Stimulated activated naive CD8-positive, alpha-beta T cell treated with anti-CD3 and anti-CD28 coated beads, Interleukin-15, amount 100 ng/mL, for 72 hours (primary cell): ENCODE measurements at places on chromosomes 3 and 15.

GRCh38 chr3:59368900-59369675 is 319.3 kb upstream of the CFAP20DC start:
- DNase-seq = no peak

DNA sequence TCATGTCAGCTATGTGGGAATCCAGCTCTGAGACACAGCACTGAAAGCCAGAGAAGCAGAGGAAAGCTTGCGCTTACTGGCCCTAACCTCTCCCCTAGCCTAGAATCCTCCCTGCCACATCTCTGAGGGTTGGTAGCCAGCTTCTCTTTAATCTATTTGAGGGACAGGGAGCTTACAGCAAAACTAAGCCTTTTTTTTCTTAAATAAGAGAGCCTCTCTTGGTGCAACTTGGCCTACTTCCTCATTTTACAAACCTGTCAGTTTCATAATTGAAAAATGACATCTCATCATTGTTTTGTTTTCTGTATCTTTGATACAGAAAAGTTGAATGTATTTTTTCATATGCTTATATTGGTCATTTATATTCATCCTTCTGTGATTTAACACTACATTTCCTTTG is 193.9 kb downstream of the ZNF621 start:
- DNase-seq = no peak

GRCh38 chr15:74789171-74789631 is 7.3 kb downstream of the CSK start:
- DNase-seq = peak; percentile 39

- no peak for DNase-seq
Measured at GRCh38 chr3:56121716-56122115, 346.6 kb downstream of the ERC2 start.

GRCh38 chr15:96693990-96694517 is 363.6 kb downstream of the NR2F2 start:
- no peak for DNase-seq

DNA sequence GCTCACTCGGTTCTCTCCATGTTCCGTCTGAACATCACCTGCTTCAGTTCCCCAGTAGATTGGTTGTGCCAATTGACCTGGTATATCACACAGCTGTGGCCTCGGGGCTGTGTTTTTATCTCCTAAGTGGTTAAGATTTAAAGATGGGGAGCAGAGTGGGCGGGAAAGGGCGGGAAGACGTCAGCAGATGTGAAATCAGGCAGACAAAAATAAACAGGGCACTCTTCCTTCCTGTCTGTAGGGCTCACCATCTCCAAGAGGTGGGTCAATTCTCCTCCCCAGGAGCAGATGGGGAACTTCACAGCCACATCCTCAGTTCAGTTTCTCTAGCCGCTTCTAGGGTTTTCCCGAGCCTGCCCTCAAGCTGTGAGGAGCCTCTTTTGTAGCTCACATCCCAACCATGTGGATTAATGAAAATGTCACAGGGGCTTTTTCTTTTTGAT is 26.8 kb upstream of the LIMD1 start:
- peak; percentile 80 for DNase-seq

- no peak for DNase-seq
Measured at GRCh38 chr3:160928183-160928726, 172.2 kb downstream of the PPM1L start.

GRCh38 chr3:188106887-188107830 is 46.8 kb upstream of the LPP start:
- DNase-seq = no peak

GRCh38 chr15:53759411-53759931 is at the start of gene WDR72:
WDR72 (minus strand) TSS chr15:53759663; CDS start chr15:53733149, 26,514 bp downstream.
- DNase-seq = peak; percentile 1

GRCh38 chr15:62254137-62254934 is 89.3 kb upstream of the C2CD4B start:
- DNase-seq = peak; percentile 67

GRCh38 chr3:134242649-134243617 is 7.7 kb downstream of the RYK start:
- no peak for DNase-seq

- no peak for DNase-seq
Measured at GRCh38 chr15:87764461-87765240, 491.9 kb downstream of the NTRK3 start.

GRCh38 chr3:90092994-90093393 is 985.6 kb downstream of the EPHA3 start:
- DNase-seq = no peak

DNA sequence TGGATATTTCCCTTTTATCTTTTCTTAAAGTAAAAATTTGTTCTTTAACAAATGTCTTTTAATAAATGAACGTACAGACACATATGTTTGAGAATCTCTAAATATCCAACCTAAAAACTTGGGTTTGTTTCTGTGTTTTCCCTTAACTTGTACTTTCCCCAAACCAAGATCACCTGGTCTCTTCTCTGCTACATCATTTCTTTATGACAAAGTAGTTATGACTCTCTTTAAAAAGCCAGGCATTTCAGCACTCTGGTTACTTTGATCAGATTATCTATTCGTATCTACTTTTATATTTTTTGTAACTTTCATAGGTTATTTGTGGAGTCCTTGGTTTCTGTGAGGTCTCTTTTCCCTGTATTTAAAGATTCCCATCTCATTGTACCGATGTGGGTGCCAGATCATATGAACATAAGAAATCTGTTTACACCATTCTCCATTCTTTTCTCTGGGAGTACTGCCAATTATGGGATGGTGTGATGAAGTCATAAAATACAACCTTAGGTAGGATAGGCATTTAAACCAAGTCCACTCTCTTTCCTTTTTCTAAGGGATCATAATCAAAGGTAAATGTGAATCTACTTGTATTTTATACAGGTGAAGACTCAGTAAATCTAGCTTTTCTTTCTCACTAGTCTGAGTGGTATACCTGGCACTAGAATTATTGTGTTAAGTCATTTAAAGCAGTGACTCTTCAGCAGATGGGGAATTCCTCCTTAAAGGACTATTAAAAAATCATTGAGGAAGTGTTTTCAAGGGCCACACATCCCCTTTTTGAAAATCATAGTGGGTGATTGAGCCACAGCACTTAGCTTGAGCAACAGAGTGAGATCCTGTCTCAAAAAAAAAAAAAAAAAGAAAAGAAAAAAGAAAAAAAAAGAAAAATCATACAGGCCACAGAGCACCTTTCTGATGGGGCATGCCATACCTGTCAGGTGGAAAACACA is 12.4 kb upstream of the NFKBIZ start:
- DNase-seq = no peak

- DNase-seq = no peak
Measured at GRCh38 chr3:126184465-126185000, 4.1 kb upstream of the ALDH1L1 start.

DNA sequence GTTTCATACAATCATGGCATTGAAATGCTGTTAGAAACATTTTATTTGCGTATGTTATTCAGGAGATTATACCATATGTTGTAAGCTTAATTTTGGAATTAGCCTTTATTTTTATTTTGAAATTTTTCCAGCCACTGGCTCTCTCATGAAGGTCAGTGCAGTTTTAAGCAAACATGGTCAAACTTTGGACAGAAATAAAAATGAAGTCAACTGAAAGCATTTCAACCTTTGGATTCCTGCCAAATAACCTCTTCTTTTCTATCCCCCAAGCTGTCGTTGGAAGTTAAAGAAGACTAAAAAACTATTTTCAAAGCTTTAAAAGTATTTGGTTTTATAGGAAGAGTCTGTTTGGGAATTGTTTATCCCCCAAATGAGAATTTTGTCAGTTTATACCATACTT is 846.6 kb downstream of the MCTP2 start:
- no peak for DNase-seq

GRCh38 chr3:43994657-43995546 is 246.8 kb upstream of the TOPAZ1 start:
- peak; percentile 29 for DNase-seq

- peak; percentile 51 for DNase-seq
Measured at GRCh38 chr3:38479431-38480092, 16.6 kb upstream of the EXOG start.

- no peak for DNase-seq
Measured at GRCh38 chr15:85276921-85277320, 103.5 kb upstream of the AKAP13 start.

GRCh38 chr3:190375246-190375645 is 12.7 kb upstream of the CLDN16 start:
- DNase-seq = no peak

GRCh38 chr3:37756311-37756710 is 105.4 kb upstream of the CTDSPL start:
- DNase-seq = no peak

GRCh38 chr15:92907896-92908712 is 8.0 kb downstream of the CHD2 start:
- DNase-seq = no peak

- DNase-seq = no peak
Measured at GRCh38 chr15:71733122-71733521, 77.2 kb upstream of the NR2E3 start.

- no peak for DNase-seq
Measured at GRCh38 chr3:139006051-139006716, at the start of gene PRR23A. PRR23A (minus strand) TSS chr3:139006268; CDS start chr3:139006268, 0 bp downstream.

DNA sequence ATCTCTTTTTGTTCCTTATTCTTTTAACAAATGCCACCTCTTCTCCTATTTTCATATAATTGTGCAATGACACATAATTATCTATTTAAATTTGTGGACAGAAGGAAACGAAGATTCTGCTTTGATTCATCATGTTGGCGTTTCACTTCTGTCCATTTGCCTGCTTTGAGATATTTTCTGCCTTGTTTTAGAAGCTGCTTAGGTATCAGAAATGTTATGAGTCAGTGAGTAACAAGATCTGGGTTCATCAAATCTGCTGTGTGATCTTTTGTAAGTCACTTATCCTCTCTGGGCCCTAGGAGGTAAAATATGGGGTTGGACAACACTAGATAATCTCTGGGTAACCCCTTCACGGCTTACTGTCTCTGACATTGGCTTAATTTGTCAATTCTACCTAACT is 7.3 kb upstream of the MINDY4B start:
- no peak for DNase-seq

DNA sequence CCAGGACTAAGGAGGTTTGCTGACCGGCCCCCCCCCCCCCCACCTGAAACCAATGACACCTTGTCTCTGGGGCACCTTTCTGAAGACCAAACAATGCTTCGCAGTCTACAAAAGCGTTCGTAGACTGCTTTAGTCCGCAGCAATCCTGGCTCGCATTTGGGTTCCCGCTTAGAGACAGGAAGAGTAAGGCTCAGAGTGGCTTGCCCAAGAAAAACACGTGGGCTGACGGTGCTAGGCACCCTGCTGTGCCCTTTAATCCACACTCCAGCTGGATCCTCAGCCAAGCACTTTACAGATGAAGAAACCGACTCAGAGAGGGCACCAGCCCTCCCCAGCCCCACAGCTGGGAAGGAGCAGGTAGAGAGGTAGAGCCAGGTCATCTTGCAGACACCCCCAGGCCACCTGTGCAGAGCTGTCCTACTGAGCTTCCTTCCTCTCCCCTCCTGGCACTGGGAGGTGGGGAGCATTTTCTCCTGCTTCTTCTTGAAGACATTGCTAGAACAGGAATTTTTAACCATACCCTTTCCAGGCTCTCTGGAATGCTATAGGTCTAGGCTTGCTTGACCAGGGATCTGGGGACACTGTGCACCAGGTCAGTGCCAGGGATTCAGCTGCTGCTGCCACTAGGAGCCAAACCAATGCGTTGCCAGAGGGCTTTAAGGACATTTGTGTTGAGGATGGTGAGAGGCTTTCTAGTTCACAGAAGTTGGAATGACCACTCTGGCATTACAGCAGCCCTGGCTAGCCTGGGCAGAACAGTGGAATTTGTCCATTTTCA is 1.0 kb upstream of the KLF15 start:
- no peak for DNase-seq

GRCh38 chr15:101267320-101268104 is 9.8 kb downstream of the SELENOS start:
- no peak for DNase-seq

GRCh38 chr3:98991393-98991792 is 89.9 kb upstream of the DCBLD2 start:
- no peak for DNase-seq

GRCh38 chr3:148070041-148070440 is 627.7 kb upstream of the AGTR1 start:
- no peak for DNase-seq

DNA sequence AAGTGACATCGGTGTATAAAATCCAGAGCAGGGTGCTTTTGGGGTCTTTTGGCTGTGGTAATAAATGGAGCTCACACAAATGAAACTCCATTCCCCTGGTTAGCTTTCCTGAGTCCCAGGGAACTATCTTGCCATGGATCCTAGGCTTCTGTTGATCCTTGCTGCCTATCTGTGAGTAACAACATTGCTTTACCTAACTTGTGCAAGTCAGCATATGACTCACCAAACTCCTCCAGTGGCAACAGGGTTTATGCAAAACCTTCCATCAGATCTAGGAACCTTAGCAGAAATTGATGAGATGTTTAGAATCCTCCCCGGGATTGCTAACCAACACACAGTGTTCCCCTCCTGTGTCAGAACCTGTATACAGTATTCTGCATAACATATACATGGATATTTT is 105.4 kb downstream of the SCAPER start:
- no peak for DNase-seq

GRCh38 chr3:122033023-122033422 is 11.0 kb upstream of the ILDR1 start:
- no peak for DNase-seq

DNA sequence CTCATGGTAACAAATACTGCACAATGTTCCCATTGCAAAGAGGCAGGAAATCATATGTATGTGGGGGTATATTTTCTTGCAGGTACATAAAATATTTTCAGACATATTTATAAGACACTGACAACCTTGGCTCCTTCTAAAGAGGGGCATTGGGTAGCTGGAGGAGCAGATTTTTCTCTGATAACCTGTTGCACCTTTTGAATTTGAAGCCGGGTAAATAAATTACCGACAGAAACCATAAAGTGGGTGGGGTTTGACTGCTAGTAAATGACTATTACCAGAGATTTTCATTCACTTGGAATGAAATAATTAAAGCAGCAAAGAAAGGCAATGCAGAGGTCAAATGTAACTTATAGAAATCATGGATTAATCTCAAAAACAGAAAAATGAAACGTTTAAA is 19.2 kb downstream of the LHFPL4 start:
- no peak for DNase-seq

DNA sequence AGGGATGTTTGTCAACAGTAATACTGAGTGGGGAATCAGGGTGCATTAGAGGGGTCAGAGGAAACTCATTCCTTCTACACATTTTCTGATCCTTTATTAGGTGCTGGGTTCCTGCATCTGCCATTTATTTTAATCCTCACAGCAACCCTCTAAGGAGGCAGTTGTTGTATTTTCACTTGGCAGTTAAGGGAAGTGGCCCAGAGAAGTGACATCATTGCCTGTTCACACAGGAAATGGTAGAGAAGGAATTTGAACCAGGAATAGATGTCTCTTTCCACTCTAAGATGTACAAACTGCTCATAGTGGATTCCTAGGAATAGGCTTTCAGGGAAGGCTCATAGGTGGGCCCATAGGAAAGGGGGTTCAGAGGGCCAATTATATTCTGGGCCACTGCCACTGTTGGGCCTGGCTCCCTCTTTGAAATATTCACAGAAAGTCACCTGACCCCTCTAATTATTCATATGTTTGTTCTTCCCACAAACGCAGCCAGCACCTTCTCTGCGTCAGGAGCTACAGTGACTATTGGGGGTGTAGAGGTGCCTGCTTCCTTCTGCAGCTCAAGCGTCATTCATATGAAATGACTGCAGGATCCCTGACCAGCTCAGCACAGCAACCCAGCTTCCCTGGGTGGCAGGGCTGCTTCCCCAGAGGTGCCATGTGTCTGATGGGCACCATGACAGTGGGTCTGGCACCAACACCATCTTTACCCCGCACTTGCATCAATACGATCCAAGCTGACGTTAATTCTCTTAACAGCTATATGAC is 163.9 kb upstream of the SMAD3 start:
- DNase-seq = no peak
